ENCODE measurements at places on chromosomes 6 and 20.
A peak's percentile ranks its signal among the peaks of the same experiment; 100 is the strongest.

DNA sequence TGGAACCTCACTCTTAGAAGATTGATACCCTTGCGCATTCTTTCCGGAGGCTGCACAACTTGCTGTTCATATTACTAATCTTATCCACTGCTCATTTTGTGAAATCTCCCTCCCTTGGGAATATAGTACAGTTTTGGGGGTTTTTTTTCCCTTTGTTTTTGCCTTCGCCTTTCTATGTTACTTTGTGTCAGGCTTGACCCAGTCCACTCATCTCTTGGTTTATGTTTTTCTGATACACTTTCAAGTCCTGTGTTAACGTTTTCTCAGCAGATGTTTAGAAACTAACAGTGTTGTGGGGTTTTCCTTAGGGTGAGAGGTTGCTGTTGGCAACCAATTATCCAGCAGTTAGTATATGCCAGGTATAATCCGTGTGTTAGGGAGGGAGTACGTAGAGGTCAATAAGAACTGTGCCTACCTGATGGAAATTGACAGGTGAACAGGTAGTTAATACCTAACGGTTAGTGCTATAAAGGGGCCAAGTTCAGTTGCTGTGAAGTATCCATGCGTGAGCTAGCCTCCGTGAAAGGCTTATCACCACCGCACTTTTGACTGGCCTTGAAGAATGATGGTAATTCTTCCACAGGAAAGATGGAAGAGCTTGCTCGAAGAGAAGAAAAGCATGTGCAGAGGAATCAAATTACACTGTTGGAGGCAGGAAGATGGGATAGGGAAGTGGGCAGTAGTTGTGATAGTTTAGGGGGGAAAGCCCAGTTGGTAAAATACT, 1.4 kb downstream of the NFYA start:
- DNase-seq, result no peak

GRCh38 chr6:99514089-99514488, 1.1 kb downstream of the USP45 start:
- DNase-seq, result no peak

GRCh38 chr6:25404091-25404490, 124.9 kb downstream of the CARMIL1 start:
- no peak for DNase-seq

DNA sequence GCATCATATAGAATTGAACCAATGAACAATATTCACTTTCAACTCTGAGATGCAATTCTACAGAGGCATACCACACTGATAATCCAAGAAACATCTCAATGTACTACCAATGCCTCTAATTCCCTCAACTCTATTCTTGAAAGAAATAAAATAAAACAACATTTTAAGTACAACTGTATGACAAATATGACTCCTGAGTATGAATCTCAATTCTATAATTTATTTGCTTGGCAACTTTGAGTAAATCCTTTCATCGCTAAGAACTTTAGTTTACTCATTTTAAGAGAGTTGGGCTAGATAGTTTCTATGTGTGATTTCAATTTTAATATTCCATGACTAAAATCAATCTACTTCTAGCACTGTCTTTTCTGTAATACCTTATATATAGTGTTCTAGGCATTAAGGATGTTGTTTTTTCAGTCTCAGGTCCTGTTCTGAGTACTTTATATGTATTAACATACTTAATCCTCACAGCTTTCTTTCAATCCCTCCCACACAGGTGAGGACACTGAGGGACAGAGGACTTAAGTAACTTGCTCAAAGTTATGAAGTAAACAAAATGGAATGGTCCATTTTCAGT, 33.4 kb downstream of the GOPC start:
- DNase-seq, result no peak

DNA sequence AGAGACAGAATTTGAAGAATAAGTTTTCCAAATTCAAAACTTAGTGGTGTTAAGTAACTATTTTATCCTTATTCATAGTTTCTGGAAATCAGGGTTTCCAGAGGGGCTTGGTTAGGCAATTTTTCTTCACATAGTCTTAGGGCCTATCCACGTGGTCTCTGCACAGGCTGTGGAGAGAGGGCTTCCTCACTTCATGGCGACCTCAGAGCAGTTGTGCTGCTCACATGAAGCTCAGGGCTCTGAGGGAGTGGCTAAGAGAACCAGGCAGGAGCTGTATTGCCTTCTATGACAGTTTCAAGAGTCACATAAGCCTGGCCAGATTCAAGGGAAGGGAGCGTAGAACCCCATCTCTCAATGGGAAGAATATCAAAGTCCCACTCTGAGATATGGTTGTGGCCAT, 13.9 kb upstream of the CD40 start:
- no peak for DNase-seq

DNA sequence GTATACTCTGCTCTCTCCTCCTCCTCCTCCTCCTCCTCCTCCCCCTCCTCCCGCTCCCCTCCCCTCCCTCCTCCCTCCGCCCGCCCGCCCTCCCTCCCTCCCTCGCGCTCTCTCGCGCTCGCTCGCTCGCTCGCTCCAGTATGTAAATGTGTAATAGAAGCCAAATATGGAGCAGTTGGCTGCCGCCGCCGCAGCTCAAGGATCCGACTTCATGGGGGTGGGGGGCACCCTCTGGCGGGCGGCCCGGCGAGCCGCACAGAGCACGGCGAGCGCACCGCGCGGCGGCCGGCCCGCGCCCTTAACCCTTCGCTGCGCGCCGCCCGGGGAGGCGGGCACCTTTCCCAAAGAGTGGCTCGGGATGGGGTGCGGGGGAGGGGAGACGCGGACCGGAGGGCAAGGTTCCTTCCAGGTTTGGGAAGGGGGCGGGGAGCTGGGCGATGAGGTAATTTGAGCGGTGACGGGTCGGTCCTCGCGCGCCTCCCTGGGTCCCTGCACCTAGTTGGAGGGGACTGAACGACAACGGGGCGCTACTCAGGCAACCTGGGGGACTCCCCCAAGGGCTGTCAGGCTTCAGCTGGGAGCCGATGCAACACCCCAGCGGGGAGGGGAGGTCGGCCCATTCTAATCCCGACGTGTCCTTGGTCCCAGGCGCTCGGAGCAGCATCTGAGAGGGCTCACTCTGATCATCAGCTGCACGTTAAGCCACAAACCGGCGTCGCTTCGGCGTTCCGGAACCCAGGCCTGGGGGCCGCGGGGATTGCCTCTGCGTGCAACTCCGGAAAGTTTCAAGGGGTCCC, 409 bp upstream of the ATXN1 start:
- peak; percentile 72 for DNase-seq

DNA sequence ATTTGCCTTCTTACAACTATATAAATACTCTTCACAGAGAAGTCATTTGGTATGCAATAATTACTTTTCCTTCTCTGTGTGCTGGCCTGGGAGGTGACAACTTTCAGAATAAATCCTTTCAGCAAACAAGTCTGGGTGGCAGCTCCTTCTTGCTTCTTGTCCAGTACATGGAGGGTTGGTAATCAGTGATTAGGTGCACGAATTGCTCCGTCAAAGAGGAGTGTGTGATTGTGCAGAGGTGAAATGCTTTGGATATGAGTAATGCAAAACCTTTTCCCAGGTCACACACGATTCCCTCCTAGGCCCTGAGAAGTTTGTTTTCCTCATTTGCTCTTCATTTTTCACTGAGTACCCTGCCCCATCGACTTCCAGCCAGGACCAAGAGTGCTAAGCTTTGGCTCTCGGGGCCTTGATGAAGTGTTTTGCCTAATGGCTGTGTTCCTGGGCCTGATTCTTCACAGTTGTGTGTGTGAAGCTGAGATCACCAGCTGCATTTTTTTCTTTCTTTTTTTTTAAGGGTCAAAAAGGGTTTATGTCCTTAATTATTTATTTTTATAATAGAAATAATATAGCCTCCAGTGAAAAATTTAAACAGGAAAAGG, 216.5 kb downstream of the ZMYND8 start:
- no peak for DNase-seq
